ENCODE measurements at places on chromosomes 3 and 15.

DNA sequence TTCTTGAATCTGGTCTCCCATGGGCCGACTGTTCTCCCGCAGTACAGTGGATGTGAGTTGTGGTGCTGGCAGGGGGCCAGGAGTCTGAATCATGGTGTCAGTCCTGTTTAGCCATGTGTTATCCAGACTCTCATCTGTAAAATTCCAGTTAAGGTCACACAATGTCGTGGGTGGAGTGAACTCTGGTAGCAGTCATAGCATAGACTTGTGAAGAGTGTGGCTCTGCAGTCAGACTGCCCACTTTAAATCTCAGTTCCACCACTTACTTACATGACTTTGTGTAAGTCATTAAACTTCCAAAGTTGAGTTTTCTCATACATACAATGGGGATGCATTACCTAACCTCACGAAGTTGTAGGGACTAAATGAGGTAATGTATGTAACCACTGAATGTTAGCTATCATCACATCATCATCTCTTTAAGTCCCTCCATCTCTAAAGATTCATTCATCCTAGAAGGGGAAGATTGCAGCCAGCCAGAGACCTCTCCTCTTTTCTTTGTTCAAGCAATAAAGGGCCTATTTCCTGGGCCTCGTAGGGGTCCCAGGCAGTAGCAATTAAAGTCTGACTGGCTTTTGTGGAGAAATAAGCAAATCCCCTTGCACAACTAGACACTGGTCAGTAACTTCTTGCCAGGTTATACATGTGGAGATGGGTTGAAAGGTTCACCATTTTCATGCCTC is 93.9 kb downstream of the PCCB start:
- ATAC-seq = peak; percentile 56

DNA sequence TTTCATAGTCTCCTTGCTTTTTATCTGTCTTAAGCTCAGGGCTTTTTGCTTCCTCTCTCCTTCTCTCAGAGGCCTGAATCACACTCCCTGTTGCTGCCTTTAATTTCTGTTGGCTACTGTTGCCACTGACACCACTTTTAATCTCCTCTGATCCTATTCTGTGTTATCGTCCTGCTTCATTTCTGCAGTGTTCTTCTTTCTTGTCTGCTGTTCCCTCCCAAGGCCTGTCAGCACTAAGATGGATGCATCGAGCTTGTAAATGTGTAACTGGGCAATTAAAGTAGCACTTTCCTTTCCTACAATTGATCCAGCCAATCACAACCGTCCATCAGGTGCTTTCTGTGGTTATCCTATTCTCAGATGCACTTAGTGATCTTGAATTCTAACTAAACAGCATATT is 71.3 kb upstream of the VEPH1 start:
- peak; percentile 33 for ATAC-seq

- peak; percentile 97 for ATAC-seq
Observed at GRCh38 chr3:159839561-159840379, 148.9 kb upstream of the IL12A start.

DNA sequence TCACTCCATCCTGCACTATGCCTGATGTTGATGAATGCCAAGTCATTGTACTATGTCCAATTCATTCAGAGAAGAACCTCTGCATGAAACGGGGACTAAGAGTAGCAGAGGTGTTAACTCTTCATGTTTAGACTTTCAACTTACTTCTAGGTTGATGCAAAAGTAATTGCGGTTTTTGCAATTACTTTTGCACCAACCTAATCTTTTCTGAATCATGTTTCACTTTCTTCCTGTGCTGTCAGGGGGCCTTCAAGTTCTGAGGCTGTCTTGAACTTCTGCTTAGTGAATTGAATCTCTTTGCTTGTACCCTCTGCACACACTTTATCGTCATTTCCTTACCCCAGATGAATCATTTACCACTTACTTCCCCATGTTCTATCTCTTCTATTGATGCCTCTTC is 636.2 kb downstream of the NAALADL2 start:
- ATAC-seq = no peak

GRCh38 chr3:134576426-134576825 is 74.4 kb downstream of the KY start:
- no peak for ATAC-seq

DNA sequence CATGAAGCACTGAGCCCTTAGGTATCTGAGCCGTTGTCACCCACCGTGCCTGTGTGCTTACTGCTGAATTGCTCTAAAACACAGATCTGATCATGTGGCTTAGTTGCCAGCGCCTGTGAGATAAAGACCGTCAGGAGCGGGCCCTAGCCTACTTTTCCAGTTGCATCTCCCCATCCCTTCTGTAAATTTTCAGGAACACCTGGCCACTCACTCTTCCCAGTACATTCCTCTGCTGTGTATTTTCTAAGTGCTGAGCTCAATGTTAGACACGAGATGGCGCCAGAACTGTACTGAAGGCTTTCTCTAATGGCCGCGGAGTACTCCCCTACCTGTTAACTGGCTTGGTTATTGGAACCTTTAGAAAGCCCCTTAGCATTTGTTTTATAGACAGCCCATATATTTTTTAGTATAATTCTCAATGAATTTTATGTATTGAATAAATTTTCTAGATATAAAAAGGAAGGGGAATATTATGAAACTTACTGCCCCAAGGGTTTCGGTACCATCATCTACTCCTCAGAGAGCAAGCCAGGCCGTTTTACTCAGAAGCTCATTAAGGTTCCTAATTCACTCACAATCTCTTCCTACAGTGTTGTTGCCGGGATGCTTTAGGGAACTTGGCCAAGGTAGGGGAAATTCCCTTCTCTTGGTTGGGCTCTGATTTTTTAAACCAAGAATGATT is 16.7 kb upstream of the WNT7A start:
- ATAC-seq = peak; percentile 30

DNA sequence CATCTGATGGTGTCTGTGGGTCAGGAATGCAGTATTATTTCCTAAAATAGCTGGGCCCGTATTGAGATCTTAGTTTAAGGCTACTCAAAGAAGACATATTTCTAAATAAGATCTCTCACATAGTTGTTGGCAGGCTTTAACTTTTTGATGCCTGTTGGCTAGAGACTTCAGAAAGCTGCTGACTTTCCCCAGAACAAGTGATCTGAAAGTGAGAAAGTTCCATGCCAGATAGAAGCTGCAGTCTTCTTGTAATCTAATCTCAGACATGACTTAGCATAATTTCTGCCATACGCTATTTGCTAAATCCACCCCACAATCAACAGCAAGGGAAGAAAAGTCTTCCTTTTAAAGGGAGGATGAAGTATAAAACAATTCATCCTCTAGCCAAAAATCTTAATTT is 867.1 kb downstream of the IGSF11 start:
- no peak for ATAC-seq

Data from motor neuron (in vitro differentiated cells).